ENCODE measurements at places on chromosomes 6 and 20.
A peak's percentile ranks its signal among the peaks of the same experiment; 100 is the strongest.

- peak; percentile 25 for DNase-seq
Measured at GRCh38 chr6:139373928-139374356, 506 bp downstream of the CITED2 start.

DNA sequence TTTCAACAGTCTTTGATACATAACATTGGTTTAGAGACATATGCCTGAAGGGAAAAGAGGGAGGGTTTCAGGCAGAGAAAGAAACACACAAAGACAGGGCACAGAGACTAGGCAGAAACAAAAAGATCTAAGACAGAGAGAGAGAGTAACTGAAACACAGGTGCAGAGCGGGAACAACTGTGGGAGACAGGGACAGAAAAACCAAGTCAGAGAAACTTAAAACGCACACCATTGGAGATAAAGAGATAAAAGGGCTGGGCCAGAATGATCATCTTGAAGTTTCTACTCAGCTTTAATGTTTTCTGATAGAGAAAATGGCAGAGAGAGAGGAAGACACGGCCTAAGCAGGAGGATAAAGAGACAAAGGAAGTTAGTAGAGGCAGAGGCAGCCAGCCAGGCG, 11.8 kb downstream of the UNC5CL start:
- DNase-seq = no peak

- no peak for DNase-seq
Measured at GRCh38 chr20:63574156-63574828, at the start of gene HELZ2. TSS of gene HELZ2 (minus strand) at chr20:63574239. CDS start at chr20:63572385, 1,854 bp downstream.

GRCh38 chr20:31474097-31474436, 860 bp downstream of the DEFB124 start:
- no peak for DNase-seq

GRCh38 chr6:158321960-158322359, 9.7 kb downstream of the TULP4 start:
- no peak for DNase-seq
